ENCODE measurements at places on chromosomes 6 and 20.

DNA sequence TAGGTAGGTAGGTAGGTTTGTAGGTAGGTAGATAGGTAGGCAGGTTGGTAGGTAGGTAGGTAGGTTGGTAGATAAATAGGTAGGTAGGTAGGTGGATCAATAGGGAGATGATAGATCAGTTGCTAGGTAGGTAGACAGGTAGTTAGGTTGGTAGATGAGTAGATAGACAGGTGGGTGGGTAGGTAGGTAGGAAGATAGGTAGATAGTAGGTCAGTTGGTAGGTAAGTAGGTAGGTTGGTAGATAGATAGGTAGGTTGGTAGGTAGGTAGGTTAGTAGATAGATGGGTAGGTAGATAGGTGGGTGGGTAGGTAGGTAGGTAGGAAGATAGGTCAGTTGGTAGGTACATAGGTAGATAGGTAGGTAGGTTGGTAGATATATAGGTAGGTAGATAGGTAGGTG lies 72.0 kb upstream of the PDE10A start:
- no peak for DNase-seq

DNA sequence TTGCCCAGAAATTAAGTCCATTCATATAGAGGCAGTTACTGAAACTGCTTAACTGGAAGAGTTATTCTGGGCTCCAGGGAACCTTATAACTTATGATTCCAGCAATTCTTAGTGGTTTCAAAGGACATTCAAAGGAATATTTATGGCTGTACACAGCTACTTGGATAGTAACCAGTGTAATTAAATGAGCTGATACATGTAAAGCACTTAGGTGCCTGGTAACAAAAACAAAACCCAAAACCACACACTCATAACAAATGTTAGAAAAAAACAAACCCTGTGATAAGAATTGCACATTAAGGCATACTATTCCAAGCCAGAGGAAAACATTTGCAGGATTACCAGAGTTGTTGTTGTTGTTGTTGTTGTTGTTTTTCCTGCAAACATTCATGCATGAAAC lies 51.5 kb downstream of the STK4 start:
- no peak for DNase-seq

GRCh38 chr20:52888096-52888495 lies 84.1 kb upstream of the TSHZ2 start:
- DNase-seq = no peak

- no peak for DNase-seq
These were observed 174.2 kb upstream of the THBS2 start for GRCh38 chr6:169427856-169428255.

GRCh38 chr6:137387096-137387764 lies 107.0 kb downstream of the OLIG3 start:
- no peak for DNase-seq

- DNase-seq = no peak
These were observed 76.0 kb upstream of the TBC1D7 start for GRCh38 chr6:13404228-13404891.

- DNase-seq = no peak
These were observed 308.2 kb upstream of the HTR1E start for GRCh38 chr6:86629123-86629522.

GRCh38 chr20:60113771-60114170 lies 155.5 kb downstream of the CDH26 start:
- no peak for DNase-seq

DNA sequence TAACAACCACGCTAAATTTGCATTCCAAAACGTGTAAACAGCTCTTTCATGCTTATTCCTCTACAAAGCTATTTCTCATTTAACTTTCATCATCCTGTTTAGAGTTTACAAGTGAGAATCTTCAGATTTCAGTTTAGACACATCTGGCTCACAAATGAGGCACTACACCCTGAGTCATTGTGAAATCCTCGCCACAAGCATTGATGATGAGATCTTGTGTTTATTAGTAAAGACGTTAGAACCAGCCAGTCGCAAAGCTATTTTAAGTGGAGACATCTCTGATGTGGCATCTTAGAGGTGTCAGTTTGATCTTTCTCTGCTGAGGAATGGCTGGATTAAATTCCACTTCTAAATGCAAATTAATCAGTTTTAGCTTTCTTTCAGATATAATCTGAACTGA lies 8.3 kb upstream of the ISM1 start:
- no peak for DNase-seq

- DNase-seq = no peak
These were observed 12.8 kb downstream of the ULBP3 start for GRCh38 chr6:150056156-150056555.

- DNase-seq = no peak
These were observed 16.9 kb downstream of the ZNF217 start for GRCh38 chr20:53576586-53577318.

- no peak for DNase-seq
These were observed 210.5 kb upstream of the RSPO3 start for GRCh38 chr6:126907996-126908395.

GRCh38 chr20:19817017-19817416 lies 59.0 kb downstream of the RIN2 start:
- DNase-seq = no peak

DNA sequence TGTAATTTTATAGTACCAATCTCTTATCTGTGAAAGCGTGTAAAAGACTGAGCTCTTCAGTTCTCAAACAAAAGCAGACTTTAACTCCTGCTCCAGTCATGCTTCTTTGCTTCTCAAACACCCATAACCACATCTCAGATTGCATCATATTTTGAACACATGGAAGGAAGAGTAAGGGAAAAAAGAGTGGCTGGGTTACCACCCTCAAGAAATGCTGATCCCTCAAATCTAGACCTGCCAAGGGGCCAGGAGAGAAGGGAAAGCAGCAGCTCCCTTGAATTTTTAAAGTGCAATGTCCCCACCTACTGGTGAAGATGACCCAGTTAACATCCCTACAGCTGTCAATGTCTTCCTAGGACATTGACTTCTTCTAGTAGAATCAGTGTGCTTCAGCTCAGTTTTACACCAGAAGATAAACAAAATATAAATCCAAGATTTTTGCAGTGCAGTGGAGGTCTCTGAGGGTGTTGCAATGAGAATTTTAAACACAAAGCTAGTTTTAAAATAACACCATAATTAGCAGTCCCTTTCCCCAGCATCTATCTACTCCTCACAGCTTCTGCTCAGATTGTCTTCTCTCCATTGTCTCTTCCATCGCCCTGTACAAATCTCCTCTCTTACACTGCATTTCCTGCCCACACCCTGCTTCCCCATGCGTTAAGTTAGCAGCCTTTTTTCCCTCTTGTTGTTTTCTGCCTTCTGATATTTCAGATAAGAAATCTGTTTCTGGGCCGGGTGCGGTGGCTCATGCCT lies 22.6 kb upstream of the HLA-DQB2 start:
- no peak for DNase-seq

- no peak for DNase-seq
These were observed 226.6 kb downstream of the HACE1 start for GRCh38 chr6:104633125-104633524.

DNA sequence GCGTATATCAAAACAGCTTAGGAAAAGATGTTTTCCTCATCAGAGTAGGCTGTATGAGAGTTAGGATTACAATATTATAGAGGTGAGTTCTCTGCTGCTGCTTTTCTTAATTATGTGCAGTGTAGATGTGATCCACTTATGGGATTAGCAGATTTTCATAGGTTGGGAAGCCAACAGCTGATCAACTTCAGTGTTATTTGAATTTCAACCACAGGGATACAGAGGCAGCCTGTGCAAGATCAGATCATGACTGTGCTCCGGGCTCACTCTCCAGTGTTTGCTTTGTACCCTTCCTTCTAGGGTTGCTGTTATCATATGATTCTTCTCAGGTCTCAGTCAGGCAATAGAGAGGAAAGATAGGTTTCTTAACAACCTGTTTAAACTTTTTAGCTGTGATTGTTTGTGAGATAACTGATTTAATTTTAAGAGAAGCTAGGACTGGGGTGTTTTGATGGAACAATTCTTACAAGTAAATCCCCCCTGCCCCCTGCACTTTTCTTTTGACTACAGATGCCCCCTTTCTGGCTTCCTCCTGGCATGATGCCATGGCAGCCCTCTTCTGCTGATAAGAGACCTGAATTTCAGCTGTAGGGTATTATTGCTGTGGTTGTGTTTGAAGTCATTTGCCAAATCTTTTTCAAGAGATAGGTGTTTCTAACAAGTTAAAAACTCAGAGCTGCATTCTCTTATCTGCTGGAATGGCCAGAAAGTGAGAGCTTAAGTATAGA lies 8.5 kb downstream of the RNF8 start:
- no peak for DNase-seq

DNA sequence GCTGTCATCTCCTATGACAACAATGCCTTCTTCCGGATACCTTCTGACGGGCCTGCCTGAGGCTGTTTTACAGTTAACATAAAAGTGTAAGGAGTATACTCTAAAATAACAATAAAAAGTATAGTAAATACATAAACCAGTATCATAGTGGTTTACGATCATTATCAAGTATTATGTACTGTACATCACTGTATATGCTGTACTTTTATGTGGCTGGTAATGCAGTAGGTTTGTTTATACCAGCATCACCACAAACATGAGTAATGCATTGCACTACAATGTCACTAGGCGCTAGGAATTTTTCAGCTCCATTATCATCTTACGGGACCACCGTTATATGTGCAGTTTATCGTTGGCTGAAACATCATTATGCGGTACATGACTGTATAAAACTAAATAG lies 76.5 kb downstream of the VEGFA start:
- DNase-seq = no peak

DNA sequence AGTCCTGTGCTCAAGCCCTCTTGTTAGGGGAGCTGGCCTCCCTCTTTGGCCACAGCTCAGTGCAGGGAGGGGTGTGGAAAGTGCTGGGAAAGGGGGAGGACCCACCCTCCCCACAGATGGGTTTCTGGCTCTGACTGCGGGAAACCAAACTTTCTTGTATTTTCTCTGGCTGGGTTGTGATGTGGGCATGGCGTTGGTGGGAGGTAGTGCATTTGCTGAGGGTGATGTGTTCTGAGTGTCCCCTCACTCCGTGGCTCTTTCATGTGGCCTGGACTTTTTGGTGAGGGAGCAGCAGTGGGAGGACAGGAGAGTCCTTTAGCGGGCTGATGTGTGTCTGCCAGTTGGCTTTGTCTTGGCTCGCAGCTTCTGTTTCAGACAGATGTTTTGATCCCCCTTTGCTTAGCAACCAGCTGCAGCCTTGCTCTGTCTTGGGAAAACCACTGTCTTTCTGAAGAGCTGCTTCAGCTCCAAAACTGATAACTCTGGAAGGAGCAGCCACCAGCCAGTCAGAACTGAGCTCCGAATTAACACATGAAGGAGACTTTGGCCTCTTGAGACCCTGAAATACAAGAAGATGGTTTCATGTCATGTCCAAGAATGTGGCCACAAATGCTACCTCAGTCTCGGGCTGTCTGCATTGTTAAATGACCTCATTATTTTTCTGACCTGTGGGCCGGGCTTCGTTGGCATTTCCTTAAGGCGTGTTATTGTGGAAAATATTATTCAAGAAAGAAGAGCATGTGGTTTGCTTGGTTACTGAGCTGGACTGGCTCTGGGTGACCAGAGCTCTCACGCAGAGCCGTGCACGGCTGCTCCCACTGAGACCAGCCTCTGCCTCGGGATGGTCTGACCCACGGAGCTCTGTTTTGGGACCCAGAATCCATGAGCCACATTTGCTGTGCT lies 21.5 kb downstream of the SYNJ2 start:
- no peak for DNase-seq

- DNase-seq = no peak
These were observed 162.2 kb upstream of the THEMIS start for GRCh38 chr6:128062882-128063603.

DNA sequence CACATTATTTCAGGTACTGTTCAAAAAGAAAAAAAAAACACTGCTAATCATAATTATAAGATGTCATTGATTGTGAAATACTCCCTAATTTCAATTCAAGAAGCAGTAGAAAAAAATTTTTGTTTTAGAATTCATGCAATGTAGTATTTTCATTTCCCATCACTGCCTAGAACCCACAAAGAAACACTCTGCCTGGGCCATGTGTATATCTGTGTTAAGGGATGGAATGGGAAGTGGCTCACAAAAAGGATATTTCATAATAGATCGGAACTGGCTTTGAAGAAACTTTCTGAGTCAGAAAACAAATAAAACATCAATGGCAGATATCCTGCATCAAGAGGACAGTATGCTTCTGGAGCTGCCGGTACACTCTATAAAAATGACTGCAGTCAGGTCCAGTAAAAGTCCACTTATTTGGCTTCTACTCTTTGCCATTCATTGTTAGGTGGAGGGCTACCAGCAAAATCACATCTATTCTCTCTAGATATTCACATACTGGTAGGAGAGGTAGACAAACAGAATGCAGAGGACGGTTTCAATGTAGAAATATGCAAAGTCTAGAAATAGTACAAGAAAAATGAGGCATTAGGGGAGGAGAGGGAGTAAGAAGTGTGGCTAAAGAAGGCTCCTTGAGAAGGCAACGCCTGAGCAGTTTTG lies 135.0 kb upstream of the TNFAIP3 start:
- no peak for DNase-seq

- DNase-seq = peak; percentile 6
These were observed at the start of gene ANKRD60 for GRCh38 chr20:58228484-58229197. Gene ANKRD60 (minus strand): TSS chr20:58228653. CDS start chr20:58228653, 0 bp downstream.

DNA sequence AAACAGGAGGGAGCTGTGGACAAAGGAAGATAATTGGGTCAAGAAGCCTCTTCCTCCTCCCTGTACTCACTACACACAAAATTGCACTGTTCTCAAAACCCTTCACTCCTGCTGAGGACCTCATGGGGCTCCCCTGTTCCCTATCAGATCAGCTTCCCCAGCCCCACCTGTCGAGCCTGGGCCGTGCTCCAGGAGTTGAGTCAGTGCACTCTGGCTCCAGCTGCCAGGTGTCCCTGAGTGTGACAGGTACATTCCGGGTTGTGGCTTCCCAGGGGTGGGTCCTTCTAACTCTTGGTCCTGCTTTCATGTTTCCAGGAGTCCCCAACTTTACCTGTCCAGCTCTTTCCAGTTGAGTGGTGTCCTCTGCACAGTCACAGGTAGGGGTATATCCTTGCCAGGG lies 8.4 kb downstream of the RAB5IF start:
- DNase-seq = no peak

DNA sequence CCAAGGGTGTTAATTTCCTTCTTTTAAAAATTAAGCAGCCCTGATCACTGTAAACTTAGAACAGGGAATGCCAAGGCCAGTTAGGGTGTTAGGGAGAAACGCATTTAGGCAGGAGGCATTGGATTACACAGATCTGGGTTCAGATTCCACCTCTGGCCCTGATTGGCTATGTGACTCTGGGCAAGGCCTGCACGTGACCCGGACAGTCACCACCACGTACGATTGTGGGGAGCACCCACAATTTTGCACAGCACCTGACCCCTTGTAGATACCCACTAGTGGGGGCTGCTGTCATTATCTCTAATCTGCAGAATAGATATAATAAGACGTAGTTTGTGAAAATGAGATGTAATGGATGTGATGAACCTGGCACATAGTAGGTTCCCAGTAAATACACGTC lies 59.5 kb upstream of the ZNFX1 start:
- DNase-seq = no peak

DNA sequence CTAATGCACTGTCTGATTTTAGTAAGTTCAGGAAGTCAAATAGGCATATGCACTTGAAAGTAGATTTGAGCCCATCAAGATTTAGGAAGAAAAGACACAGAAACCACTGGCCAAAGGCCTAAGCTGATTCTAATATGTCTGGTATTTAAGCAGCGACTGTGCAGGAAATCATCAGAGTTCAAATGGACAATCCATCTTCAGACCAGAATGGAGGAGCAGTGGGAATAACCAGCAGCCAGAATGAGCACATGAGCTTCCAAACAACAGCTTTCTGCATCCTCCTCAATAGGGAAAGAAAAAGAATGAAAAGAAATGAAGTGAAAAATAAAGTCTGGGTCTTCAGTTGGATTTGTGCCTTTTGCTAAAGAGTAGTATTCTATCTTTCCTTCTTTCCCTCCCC lies 50.6 kb downstream of the SOD2 start:
- no peak for DNase-seq

Measured in activated T-helper 1 cell treated with Interleukin-2 at 50 U/mL for 16 hours (primary cell).